ENCODE measurements at places on chromosomes 6 and 20.

DNA sequence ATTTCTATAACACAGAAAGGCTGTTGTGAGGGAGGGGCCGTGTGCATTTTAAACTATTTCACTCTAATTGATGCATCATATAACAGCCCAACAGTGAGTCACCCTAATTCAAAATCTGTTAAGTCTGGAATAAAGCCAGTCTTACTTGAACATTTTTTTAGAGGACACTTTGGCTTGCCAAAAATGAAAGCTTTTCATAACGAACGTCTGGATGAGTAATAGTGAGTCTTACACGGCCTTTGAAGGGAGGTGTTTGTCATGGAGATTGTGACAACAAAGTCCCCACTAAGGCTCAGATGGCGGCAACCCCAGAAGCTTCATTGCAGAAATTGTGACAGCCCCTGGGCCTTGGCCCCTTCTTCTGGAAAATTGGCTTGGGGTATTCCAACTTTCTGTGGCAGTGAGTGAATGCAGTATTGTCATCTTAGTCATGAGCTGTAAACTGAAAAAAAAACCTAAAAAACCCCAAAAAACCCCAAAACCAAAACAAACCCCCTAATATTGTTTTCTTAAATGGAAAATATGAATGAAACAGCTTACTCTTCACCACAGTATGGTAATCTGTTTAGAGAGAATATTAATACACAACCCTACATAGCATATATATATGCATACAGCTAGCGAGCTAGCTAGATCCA is 92.6 kb upstream of the CLDN20 start:
- peak; percentile 92 for DNase-seq

DNA sequence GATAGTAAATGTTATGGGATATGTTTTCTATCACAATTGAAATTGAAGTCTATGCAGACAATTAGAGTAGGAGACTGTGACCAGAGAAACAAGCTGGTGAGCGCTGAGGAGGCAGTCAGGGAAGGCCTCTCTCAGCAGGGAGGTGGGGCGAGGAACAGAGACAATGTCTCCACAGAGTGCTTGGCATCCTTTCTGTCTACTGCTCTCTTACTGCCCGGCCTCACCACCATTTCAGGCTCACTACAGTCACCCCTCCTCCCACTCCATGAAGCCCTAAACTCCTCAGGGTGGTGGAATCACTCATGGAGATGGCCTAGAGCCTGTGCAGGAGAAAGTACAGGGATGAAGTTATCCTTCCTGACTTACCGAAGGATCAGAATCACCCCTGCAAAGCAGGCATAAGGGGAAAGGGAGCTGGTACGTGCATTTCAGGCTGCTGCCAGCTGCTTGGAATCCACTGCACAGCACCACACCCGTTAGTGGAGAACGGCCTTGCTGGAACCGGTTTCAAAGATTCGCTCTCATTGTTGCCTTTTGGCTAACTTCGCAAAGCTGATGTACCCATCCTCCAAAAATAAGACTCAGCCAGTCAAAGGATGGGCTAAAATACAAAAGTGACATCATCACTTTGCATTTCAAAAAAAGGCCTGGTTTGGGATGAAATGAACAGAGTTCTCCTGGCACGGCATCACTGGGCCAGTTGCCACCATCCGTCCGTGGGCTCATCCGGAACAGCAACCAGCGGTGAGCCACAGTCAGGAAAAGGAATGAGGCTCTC is 67.3 kb downstream of the SLC22A23 start:
- DNase-seq: peak; percentile 30

GRCh38 chr6:4342407-4343137 is 207.2 kb upstream of the ECI2 start:
- DNase-seq: no peak

- DNase-seq: peak; percentile 43
Measured at GRCh38 chr6:135667691-135668455, 170.3 kb upstream of the AHI1 start.

GRCh38 chr20:25160897-25161296 is 34.6 kb upstream of the ENTPD6 start:
- no peak for DNase-seq

DNA sequence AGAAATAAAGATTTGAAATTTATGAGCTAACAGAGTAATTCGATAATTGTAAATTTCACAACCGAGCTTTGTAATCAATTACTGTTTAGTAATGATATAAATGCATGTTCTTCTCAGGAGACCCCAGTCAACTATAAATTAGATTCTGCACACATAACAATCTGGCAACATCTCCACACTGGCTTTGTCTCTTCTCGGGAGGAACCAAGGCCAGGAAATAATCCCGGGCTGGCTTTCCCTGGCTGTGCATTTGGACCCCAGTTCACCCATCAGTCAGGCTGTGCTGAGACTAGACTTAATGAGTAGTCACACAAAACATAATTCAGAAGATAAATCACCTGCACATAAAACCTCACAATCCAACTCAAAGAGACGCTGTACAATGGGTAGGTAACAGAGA is 65.5 kb downstream of the PTPRT start:
- DNase-seq: no peak

DNA sequence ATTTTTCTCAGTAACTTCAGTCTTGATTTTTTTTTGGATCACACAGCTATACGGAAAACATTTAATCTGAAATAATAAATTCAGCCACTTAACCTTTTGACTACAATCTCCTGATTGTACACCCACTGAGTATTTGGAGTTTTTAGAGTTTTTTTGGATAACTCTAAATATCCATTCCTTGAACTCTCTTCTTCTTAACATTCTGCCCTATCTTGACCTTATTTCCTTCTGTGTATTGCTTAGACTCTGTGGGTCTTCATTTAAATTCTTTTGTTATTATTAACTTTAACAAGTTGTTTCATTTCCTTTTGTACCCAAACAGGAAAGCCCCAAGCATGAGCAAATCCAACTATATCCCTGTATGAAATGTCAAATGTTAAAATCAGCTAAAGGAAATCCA is 170.2 kb upstream of the PTCHD4 start:
- DNase-seq: peak; percentile 4

- DNase-seq: peak; percentile 68
Measured at GRCh38 chr20:58481481-58482021, 33.6 kb downstream of the APCDD1L start.

DNA sequence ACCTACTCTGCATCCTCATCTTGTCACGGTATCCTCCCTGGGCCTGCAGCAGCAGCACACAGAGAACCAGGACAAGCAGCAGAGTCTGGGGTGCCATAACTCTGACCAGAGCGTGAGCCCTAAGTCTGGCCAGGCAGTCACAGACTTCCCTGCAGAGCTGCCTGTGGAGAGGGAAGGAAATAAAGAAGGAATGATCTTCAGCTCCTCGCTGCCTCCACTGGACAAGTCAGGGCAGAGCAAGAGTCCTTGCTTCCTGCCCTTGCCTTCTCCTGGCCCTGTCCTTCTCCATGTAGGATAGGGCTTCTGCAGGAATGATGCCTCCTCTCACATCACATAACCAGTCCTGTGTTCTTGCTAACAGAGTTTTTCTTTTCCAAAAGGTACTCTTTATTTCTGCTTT is 15.9 kb upstream of the WFDC11 start:
- DNase-seq: peak; percentile 10

DNA sequence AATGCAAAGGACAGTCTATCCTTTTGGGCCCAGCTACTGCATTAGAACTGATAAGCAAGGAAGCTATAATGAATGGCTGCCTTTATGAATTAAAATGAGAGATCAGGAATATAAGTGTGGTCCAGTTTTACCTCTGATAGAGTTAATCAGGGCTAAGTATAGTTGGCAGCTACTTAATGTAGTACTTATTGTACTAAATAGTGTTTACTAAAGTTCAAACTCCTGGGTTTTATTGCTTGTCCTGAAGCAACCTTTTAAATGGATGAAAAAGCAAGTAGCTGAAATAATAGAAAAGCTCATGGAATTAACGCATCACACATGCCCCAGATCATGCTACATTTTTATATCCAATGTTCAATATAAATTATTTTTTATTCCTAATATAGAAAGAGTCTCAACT is 5.3 kb downstream of the TRMT11 start:
- DNase-seq: no peak
